RCC 7860 (cell line): ENCODE measurements at places on chromosomes 1 and 21.

- no peak for DNase-seq
Measured at GRCh38 chr1:90957497-90957896, 64.3 kb downstream of the ZNF644 start.

DNA sequence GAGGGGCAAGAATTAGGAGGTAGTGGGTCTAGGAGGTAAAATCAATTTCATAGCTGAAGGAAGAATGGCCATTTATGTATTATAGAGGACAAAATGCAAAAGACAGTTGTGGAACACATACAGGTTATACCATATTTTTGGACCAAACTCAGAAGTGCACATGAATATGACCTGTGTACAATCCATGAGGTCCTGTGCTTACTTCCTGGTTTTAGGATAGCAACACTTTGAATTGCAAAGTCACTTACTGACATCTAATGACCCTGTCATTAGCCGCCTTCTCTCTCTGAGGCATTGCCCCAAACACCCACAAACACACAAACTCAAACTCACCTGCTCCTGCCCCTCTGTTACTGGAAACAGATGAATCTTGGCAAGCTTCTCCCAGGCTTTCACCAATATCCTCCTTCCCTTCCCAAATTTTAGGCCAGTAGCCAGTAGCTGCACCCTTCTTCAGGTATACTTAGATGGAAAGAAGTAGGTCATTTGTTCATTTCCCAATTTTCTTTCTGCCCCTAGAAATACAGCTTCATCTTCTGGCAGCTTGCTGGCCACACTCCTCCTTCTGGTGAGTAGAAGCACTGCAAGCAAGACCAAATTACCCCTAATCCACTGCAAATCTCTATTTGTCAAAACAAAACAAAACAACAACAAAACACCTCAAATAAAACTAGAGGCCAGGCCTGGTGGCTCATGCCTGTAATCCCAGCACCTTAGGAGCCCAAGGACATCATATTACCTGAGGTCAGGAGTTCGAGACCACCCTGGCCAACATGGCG is 13.7 kb upstream of the RPL5 start:
- no peak for DNase-seq

DNA sequence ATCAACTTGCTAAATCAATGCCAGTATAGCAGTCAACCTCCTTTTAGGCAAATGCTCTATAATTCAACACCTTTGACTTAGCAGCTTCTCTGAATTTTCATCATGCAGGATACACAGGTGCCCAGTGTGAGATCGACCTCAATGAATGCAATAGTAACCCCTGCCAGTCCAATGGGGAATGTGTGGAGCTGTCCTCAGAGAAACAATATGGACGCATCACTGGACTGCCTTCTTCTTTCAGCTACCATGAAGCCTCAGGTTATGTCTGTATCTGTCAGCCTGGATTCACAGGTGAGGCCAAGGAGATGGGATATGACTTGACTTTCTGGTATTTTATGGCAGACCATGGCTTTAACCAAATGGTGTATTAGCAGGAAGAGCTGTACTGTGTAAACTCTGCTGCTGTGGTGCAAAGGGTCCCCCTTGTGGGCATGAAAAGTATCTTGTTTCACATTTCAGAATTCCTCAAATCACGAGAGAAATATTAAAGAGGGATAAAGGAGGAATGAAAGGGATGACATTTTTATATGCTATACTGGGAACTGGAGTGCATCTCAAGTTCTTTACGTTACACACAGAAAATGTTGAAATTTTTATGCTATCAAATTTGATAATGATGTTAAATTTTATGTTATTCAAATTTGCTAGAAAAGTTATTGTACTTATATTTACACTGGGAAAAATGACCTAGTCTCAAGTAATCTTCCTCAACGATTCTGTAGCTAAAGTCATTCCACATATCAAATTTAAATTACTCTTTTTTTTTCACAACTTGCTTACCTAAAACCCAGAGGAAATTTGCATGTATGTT is 88.9 kb downstream of the CRB1 start:
- peak; percentile 36 for DNase-seq

- no peak for DNase-seq
Measured at GRCh38 chr1:15236321-15236721, 10.7 kb upstream of the FHAD1 start.

GRCh38 chr1:204791453-204792353 is 79.0 kb upstream of the NFASC start:
- DNase-seq: peak; percentile 10
